ENCODE measurements at places on chromosomes 16 and 17.

DNA sequence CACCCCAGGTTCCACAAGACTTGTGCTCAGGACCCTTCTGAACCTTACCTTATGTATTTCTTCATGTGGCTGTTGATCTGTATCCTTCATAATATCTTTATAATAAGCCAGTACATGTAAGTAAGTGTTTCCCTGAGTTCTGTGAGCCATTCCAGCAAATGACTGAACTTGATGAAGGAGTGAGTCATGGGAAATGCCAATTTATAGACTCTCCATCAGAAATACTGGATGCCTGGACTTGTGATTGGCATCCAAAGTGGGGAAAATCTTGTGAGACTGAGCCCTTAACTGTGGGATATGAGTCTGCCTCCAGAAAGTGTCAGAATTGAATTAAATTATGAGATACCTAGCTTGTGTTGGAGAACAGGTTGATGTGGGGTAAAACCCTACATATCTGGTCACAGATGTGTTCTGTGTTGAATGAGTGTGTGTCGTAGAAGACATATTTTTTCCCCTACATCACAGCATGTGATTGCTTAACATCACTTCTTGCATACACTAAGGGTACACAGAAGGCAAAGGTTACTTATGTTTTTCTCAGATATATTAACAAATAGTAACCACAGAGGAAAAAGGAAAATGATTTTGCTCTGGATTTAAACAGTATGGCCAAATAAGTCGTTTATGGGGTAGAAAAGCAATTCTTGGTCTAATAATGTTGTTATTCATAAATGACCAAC, 70.2 kb upstream of the NETO2 start:
- DNase-seq: no peak

DNA sequence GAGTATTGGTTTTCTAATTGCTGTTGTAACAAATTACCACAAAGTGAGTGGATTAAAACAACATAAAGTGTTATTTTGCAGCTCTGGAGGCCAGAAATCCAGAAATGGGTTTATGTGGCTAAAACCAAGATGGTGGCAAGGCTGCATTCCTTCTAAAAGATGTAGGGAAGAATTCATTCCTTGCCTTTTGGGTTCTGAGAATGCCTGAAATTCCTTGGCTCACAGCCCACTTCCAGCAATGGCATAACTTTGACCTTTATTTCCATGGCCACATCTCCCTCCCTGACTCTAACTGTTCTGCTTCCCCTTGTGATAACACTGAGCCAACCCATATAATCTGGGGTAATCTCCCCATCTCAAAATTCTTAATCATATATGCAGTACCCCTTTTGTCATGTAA, 269.6 kb upstream of the RPL38 start:
- DNase-seq: no peak

DNA sequence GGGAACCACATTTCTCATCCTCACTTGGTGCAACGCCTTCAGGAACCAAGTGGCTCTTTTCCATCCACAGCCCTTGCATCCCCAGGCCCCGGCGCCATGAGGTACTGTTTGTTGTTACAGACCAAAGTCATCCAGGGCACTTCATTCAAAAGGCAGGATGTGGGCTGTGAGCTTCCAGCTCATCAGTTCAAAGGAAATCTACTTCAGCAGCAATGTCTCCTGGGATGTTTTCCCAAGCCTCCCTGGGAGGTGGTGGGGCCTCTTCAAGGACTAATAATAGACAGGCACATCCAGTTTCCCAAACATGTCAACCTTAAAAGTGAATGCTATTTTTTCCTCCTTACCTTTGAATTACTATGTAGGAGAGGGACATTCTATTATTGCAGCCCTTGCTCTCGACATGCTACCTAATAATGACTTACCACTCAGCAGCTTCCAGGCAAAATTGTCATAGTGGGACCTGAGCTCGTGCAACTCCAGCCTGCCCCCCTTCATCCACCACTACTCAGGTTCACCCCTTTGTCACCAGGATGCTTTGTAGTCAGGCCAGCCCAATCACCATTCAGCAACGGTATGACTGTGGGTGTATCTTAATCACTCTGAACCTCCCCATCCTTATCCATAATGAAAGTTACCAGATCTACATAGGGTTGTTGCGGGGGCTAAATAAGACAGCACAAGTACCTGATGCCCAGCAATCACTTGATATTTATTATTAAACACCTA, 1.7 kb upstream of the PRKCB start:
- no peak for DNase-seq

DNA sequence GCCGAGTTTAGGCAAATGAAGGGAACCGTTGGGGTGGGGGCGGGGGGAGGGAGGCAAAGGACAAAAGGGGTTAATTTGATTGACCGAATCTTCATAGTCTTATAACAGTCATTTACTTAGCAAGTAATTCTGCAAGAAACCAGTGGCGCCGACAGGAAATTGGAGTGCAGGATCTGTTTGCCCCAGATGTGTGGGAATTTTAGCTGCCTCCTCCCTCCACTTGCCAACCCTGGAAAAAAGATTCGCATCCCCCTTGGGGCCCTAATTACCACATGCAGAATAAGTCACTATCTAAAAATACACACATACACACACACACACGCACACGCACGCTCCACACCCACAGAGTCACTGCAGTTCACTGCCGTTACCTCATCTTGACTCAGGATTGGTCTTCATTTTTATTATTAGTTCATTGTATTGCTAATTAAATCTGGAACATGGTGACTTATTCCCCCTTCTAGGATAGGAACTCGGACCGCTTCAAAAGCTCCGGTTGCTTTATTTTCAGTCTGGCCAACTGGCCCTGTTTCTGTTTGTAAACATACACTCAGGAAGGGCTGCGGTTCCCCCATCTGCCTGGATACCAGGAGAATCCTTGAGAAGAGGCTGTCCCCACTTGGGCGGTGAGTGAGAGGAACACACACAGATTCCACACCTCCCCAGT, 241.6 kb upstream of the SALL1 start:
- DNase-seq: no peak

- no peak for DNase-seq
Observed at GRCh38 chr16:1572673-1573072, 39.2 kb downstream of the IFT140 start.

DNA sequence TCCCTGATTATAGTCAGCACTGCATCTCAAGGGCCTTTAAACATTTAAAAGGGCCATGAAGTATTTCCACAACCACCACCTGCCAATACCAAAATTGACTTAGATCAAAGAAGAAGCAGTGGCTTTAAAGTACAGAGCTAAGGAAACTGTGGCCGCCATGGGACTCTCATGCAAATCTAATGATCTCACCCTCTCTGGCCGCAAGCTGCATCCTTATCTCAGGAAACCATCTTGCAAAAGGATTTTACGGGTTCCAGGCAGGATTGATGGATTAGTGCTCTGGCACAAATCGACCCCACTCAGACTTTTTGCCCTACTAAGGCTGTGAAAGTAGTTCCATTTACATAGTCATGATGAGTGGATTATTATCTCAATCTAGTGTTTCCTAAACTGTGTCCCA, 22.6 kb downstream of the CDRT4 start:
- DNase-seq: no peak

DNA sequence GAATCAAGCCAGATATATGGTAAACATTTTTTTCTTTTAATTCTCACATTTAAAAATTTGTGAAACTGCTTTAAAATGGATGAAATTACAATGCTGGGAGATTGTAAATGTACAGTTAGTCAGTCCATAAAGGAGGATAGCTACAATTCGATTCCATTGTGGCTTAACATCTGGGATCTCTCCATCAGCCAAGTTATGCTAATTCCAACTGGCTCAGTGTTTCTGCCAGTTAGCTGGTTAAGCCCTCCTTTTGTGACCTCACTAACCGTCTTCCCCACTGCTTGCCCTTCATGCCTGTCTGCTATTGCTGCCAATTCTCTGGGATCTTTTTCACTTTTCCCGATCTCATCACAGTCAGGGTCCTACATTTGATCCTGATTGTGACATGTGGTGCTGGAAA, 1347.6 kb downstream of the CDH11 start:
- DNase-seq: no peak

GRCh38 chr17:55163408-55163807, 101.4 kb upstream of the HLF start:
- DNase-seq: no peak

- DNase-seq: no peak
Observed at GRCh38 chr17:3401786-3402185, 3.6 kb upstream of the OR1E1 start.

GRCh38 chr16:53849585-53849984, 145.6 kb downstream of the FTO start:
- no peak for DNase-seq

GRCh38 chr16:28597692-28598261, 927 bp upstream of the SULT1A2 start:
- no peak for DNase-seq

- DNase-seq: no peak
Observed at GRCh38 chr17:36498560-36499300, 12.2 kb downstream of the ZNHIT3 start.

DNA sequence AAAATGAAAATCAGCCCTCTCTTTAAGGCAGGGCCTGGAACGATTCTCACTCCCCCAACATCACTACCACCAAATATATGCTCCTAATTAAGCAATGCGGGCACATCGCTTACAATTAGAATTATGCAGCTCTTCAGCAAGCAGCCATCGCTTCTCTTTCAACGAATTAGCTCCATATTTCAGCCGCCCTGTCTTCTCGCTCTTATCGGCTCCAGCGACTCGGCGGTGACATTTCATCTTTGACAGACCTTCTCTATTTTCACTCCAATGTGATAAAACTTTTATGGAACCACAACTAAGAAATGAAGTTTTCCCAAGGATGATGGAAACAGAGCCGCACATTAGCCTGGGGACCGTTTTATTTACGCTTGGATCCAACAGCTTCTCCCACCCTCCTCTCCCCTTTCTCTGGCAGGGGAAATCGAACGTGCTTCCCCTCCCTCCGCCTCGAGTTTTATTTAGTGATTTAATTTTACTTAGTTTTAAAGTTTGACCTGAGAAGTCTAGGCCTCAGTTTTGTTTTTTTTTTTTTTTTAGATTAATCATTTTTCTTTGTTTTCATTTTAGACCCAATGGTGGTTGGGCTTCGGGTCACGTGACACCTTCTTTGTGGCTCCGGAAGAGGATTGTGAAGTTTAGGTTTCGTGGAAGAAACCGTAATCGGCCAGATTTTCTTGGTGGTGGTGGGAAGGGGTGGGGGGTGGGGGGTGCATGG, 3.1 kb upstream of the HOXB2 start:
- DNase-seq: peak; percentile 45

- no peak for DNase-seq
Observed at GRCh38 chr17:47223007-47223406, 13.9 kb downstream of the MYL4 start.

GRCh38 chr17:66416207-66416940, 114.0 kb downstream of the PRKCA start:
- DNase-seq: no peak

DNA sequence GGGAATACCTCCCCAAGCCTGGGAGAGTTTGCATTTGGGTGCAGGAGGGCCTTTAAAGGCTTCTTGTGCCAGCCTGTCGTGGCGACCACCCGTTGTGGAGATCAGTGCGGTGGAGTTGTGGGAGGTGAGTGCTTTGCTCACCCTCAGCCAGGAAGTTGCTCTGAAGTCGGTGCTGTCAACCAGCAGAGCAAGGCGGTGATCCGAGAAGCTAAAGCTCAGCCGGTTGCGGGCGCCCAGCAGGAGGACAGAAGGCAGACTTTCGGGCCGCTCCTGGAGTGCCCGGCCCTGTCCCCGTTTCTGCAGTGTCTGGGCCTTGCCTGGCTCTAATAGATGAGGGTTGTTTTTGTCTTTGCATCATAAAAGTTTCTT, 1.4 kb downstream of the UBE2I start:
- DNase-seq: no peak

GRCh38 chr17:68602289-68602688, 1.1 kb upstream of the FAM20A start:
- DNase-seq: no peak

DNA sequence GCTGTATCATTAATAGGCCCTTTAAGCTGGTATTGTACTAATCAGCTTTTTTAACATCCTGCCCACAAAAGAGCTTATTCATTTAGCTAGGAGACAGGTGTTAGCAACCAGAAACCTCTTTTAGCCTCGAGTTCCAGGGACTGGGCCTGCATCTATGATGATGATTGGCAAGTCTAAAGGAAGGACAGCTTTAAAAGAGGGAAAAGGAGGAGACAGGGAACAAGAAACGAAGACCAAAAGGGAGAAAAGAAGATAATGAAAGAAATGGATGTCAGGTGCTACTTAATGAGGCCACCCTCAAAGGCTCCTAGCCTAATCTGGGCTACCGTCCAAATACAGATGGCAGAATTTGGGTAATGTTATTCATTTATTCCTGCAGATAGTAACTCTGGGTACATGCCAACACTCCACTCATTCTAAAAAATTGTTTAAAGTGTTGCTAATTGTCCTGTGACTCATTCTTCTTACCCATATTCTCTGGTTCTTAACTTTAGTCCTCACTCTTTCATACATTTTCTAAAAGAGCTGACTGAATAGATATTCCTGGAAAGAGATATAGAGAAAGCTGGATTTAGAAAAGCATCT, 18.7 kb upstream of the RFFL start:
- DNase-seq: no peak

GRCh38 chr17:48545539-48545938, 630 bp upstream of the HOXB2 start:
- DNase-seq: no peak

- DNase-seq: no peak
Observed at GRCh38 chr17:57419940-57420550, 163.7 kb downstream of the MSI2 start.

GRCh38 chr16:72588551-72588950, 416.6 kb upstream of the PMFBP1 start:
- no peak for DNase-seq

- no peak for DNase-seq
Observed at GRCh38 chr16:14418795-14419225, 211.2 kb downstream of the PARN start.

- no peak for DNase-seq
Observed at GRCh38 chr16:58820411-58820810, 86.3 kb upstream of the GOT2 start.

GRCh38 chr16:48608452-48608851, 1.5 kb downstream of the N4BP1 start:
- no peak for DNase-seq

DNA sequence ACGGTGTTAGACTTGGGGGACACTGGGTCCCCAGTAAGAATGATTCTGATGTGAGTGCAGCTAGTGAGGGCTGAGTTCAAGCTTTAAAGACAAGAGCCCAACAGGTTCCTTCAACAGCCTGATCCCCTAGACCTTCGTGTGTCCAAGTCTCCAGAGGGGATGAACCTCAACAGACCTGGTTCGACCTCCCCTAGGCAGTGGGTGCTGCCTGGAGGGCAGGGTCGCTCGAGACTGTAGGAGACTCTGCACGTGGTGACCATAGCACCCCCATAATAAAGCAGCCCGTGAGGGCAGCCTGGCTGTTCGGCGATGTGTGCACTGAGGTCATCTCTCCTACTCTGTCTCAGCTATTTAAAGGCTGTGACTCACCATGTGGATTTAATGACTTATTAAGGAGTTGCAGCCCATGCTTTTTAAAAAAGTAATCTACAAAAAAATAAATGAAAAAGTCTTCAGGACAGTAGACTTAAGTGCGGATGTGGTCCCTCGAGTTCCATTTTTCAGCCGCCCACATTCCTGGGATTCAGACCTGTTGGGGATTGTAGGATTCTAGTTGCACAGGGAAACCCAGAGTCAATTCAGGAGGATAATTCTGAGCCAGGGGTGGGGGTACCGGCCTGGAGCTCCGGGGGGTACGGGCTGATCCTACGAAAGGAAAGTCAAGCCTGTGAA, 23.4 kb upstream of the METRNL start:
- DNase-seq: no peak

Measured in T-helper 22 cell (primary cell).